ENCODE measurements at places on chromosomes 13 and 19.

- DNase-seq: no peak
Measured at GRCh38 chr19:10271543-10272086, 695 bp downstream of the ICAM1 start.

DNA sequence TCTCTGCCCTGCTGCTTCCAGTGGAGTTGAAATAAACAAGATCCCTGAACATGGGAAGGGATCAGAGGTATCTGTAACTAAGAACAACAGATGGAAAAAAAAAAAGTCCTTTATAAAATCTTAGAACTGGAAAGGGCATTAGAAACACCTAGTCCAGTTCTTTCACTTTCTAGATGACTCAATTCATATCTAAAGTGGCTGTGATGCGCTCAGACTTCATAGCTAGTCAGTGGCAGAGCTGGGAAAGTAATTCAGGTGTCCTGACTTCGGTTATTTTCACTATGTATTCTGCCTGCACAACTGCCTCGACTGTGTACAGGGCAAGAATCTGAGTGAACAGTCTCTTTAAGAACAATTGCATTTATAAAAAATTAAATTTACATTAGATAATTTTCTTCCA lies 151.8 kb upstream of the TMTC4 start:
- no peak for DNase-seq

- no peak for DNase-seq
Measured at GRCh38 chr13:20701461-20701860, 2.0 kb upstream of the IL17D start.

DNA sequence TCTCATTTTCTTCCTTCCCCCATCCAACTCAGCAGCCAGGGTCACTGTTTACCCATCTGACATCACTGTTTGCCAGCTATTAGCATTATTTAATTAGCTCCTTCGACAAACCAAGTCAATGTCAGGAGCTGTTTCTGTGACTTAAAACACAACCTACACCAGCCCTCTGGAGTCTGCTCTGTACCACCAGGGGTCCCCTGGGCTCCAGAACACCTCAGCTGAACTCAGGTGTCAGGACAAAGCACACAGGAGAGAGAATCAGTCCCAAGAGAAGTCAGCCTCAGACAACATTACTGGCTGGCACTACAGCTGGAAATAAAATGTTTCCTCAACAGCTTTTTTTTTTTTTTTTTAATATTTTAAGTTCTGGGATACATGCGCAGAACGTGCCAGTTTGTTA lies 45.1 kb downstream of the DCLK1 start:
- no peak for DNase-seq

DNA sequence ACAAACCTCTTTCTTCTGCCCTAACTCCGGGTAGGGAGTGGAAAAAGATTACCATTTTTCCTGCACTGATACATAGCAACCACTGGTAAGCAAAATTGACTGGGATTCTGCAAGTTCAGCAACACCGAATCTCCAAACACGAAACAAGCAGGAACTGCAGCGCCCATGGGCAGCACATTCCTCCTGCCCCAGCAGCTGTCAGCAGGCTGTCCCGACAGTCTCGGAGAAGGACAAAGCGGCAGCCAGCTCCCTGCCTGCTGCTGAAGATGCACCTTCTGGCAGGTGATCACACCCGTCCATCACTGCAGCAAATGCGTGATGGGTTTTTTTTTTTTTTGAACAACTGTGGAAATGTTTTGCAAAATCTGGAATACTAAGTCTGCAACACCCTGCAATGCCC lies 6.7 kb downstream of the TMTC4 start:
- no peak for DNase-seq

DNA sequence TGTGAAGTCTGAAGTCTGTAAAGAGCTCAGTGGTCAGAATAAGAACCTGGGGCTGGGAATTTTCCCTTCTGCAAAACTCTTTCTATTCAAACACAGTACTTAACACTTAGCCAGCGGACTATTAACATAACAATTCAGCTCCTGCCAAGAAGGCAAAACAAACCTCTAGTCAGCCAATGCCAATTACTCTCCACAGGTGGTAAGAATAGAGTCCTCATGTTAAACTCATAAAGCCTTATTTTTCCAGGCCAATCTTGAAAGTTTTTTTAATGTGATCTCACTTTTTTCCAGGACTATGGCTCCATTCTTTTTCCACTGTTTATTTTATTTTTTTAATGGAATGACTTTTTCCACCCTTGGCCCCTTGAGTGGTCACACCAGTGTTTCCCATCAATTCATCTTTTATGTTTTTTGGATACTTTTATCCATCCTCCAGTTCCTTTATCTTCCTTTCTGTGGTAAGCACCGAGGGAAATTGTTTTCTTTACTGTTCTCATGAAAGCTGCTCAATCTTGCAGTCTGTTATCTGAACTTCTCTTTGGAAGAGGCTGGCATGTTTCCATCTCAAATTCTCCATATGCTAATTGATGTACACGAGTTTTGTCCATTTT lies 217.3 kb downstream of the LHFPL6 start:
- DNase-seq: no peak
